ENCODE measurements at places on chromosomes 12 and 14. TPM values are rescaled to one million over a fixed set of nuclear protein-coding genes. Genes with fewer than 3 reads are reported as not detected.

DNA sequence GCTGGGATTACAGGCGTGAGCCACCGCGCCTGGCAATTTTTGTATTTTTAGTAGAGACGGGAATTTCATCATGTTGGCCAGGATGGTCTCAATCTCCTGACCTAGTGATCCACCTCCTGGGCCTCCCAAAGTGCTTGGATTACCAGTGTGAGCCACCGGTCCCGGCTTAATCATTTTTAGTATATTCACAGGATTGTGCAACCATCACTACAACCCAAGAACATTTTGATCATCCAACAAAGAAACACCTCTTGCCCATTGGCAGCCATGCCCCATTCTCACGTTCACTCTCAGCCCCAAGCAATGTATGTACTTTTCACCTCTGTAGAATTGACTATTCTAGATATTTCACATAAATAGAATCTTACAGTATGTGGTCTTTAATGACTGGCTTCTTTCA lies 19.9 kb downstream of the SP1 start:
- no peak for DNase-seq

DNA sequence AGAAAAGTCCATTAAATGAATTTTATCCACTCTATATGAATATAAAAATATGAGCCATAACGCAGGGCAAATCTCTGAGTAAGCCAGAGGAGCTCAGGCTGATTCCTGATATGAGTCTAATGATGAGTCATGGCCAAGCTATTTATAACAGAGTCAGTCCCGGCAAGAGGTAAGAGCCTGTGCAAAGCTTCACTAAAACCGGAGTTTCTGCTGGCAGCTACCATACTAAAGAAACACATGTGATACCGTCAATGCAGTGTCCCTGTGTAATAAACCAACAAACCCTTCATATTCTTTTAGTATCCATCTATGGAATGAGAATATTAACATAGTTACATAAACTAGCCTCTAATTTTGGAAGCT lies 319.4 kb downstream of the KCNC2 start:
- DNase-seq, result no peak

The NAB2 gene
- total RNA-seq, result 7.0 TPM

DNA sequence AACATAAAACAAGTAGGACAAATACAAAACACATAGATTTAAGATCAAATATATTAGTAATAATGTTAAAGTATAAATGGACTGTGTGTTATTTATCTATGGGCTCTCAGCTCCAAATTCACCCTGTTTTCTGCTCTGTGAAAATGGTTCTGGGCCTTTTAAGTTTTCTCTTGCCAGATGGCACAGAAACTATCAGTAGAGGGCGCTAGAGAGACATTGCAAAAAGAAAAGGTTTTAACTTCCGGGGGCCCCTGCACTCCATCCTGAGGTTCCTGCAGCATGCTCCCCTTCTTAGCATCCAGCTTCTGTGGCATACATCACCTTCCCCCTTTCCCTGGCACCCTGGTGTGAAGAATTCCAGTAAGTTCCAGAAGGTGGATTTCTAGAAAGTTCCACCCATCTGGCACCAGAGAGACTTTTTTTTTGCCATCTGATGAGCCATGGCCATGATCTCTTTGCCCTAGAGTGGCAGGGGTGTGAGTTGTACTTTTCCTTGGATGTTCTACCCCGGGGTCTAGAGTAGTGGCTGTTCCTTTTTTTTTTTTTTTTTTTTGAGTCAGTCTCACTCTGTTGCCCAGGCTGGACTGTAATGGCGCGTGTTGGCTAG lies 29.3 kb downstream of the ZCRB1 start:
- DNase-seq, result no peak

DNA sequence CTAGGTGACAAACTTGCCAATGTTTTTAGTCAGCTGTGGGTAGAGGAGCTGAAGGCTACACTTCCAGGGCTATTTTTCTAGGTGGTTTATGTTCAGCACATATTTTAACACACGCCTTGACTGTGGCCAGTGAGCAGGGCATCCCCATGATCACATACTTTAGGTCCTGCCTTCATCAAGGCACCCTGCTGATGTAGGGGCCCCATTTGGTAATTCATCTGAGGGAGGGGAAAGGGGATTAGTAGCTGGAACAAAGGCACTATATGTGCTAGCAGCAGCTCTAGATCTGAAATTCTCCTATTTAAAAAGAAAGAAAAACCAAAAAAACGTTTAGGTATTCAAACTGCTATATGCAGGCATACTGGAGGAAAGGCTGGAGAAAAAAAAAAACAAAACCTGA lies 14.5 kb downstream of the EGLN3 start:
- no peak for DNase-seq

GRCh38 chr12:99605-100004 lies 33.0 kb downstream of the IQSEC3 start:
- DNase-seq, result no peak

GRCh38 chr14:77302926-77303325 lies 17.8 kb downstream of the POMT2 start:
- no peak for DNase-seq

The MAP1LC3B2 gene
- 1.2 TPM for total RNA-seq

The HOXC10 gene
- total RNA-seq, result not detected
